ENCODE measurements at places on chromosomes 12 and 14.

GRCh38 chr12:104823985-104824461 is 134.1 kb downstream of the SLC41A2 start:
- no peak for DNase-seq

DNA sequence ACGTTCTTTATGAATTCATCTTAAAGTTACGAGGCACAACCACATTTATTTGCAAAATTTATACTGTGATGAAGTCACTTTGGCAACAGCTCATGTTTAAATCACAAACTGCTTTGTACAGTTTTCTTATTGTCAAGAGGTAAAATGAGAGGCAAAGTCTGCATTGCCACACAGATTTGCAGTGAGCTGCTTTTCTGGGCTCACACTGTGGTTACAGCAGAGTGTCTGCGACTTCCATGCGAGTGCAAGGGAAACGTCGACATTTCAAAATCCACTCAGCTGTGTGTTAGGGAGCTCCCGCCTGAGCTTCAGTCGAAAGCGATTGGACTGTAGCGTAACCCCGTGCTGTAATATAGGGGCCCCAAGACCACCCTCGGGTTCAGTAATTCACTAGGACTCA is 13.0 kb downstream of the MTA1 start:
- DNase-seq, result no peak

- DNase-seq, result no peak
These were observed 597.9 kb downstream of the VRK1 start for GRCh38 chr14:97395068-97395467.

- peak; percentile 93 for DNase-seq
These were observed 8.1 kb upstream of the P2RX7 start for GRCh38 chr12:121124402-121125109.

- DNase-seq, result no peak
These were observed 2.6 kb downstream of the C12orf43 start for GRCh38 chr12:121013715-121014114.

DNA sequence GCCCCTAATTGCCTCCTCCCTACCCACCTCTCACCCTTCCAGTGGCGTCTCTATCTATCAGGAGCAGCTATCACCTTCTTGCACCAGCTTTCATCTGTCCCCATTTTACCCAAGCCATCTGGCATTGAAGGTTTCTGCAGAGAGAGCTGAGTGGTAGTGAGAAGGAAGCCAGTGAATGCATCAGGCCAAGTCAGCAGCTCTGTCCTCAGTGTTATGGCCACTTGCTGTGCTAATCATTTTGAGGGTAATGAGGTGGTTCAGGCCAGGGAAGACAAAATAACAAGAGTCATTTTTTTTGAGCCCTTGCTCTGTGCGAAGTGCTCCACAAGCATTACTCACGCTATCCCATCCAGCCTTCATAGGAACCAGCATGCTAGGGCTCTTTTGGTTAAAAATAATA is 164.7 kb downstream of the SUDS3 start:
- DNase-seq, result no peak

- peak; percentile 25 for DNase-seq
These were observed 7.5 kb downstream of the IRAK4 start for GRCh38 chr12:43766291-43766690.

DNA sequence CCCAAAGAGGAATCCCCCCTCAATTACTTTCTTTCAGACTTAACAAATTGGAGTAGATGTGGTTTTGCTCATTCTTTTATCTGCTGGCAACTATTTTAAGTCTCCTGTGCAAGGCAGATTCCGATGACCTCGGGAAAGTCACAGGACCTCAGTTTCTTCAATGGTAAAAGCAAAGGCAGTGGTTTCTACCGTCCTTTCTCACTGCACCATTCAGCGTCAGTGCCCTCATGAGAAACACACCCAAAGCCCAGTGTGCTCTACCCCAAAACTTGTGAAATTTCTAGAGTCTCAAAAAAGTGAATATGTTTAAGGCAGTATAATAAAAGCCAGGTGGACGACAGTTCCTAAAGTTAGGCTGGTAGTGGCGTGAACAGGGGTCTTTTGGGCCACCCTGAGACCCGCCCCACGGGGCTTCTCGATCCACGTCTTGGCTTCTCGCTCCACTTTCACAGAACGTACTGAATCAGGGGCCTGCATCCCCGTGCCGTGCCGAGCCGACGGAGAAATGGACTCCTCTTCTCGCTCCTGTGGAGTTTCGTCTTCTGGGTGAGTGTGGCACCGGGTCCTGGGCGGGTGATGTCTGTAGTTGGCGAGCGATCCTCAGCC is 1.3 kb upstream of the ARHGAP5 start:
- DNase-seq, result peak; percentile 41

- DNase-seq, result no peak
These were observed at the start of gene BHLHE41 for GRCh38 chr12:26124446-26125399. TSS of gene BHLHE41 (minus strand) at chr12:26125037. CDS start at chr12:26124779, 258 bp downstream.

DNA sequence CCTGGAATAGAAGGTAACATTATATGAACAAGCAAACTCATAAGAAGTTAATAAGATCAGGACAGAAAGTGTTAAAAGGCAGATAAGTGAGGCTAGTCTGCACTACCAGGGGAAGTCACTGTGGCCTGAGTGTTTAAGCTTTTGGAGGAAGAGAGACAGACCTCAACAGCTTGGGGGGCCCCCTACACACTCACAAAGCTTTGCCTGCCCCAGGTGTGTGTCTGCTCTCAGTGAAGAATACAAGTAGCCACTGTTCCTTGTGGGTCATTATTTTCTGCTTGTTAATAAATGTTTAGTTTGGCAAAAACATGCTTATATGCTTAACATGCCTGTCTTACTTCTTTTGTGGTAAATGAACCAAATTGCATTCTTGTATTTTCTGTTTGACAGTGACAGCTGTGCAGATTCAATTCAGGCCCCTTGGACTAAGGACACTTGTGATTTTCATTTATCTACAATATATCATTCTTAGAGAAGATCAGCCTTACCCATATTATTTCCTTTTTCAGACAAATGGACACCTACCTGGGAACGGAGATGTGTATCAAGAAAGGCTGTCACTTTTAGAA is 50.7 kb upstream of the C12orf71 start:
- DNase-seq, result no peak

- peak; percentile 92 for DNase-seq
These were observed 21.3 kb downstream of the TBX3 start for GRCh38 chr12:114662512-114663177.

- peak; percentile 30 for DNase-seq
These were observed 8.1 kb upstream of the LRRK2 start for GRCh38 chr12:40216516-40217288.

DNA sequence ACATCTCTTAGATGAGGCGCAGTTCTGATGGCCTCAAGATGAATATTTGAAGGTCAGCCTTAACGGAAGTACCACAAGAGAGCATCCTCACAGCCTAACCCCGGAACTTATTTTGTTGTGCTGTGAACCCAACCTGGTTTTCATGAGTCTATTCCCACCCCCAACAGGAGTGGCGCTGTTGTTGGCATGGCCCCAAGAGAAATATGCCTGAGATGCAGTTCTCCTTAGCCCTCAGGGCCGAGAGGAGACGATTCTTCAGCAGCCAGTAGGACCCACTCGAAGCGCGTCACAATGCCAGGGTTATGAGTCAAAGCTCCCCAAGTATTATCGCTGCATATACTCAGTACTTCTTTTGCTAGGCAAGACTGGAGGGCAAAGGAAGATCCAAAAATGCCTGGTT is 24.5 kb upstream of the BCL11B start:
- DNase-seq, result no peak

DNA sequence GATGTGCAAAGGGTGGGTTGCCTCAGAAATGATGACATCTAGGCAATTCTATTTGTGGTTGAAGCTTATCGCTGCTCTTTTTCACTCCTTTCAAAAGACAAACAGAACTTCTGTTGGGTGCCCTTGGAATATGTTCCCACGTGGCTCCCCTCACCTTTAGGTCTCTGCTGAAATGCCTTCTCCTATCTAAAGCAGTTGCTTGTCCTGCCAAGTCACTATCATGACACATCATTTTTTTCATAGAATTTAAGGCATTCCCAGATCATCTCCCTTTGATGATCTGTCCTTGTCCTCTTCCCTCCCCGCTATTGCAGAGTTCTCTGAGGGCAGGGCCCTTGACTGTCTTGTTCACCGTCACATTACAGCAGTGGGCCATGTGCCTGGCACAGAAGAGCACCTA is 75.7 kb downstream of the PTPRB start:
- DNase-seq, result no peak

GRCh38 chr12:100128512-100128908 is 14.2 kb downstream of the BLTP3B start:
- DNase-seq, result peak; percentile 47

DNA sequence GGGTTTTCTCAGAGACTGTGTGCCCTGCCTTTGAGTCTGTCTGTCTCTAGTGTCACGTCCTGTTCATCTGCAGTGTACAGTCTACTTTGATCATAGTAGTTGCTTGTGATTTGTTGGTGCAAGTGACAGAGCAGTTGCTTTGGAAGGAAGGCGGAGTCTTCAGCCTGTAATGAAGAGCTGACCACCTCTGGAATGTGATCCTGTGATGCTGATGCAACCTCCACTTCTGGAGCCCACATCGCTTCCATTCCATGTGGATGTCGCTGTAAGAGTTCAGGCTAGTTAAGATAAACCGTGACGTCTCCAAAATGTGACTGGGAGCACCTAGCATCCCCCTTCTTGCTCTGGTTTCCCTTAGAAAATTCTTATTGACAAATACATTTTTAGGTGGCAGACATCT is 51.8 kb downstream of the PELI2 start:
- peak; percentile 59 for DNase-seq

- no peak for DNase-seq
These were observed 626.0 kb upstream of the SEL1L start for GRCh38 chr14:82159624-82160023.

- no peak for DNase-seq
These were observed 286.4 kb downstream of the PCNX1 start for GRCh38 chr14:71193663-71194062.

GRCh38 chr12:75722714-75723200 is 211.3 kb upstream of the KRR1 start:
- peak; percentile 73 for DNase-seq

DNA sequence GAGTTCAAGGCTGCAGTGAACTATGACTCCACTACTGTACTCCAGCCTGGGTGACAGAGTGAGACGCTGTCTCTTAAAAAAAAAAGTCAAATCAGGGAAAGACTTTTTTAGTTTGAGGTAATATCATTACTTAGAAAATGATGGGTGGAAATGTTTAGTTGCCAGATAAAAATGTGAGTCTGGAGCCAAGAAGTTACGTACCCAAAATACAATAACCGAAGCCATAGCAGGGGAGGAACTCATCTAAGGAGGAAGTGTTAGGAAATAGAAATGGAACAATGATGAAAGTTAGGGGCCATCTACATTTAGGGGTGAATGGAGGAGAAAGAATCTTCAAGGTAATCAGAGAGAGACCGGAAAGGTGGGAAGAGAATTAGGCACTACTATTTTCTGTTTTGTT is 98.8 kb downstream of the DACT1 start:
- no peak for DNase-seq

DNA sequence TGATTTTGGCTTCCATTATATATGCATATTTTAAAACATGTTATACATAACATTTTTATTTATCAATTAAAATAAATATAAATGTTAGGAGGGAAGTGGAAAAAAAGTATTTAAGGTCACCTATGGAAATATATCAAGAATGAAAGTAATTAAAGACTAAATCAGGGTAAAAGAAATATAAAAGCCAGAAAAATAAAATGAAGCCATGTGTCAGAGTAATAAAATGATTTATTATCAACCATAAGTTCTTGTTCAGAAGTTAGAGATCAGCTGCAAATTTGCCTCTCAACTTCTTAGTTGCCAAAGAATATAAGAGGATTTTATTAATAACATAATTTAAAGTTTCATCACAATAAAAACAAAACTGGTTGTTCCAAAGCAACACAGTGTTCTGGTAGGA is 121.9 kb downstream of the ANO6 start:
- DNase-seq, result no peak

DNA sequence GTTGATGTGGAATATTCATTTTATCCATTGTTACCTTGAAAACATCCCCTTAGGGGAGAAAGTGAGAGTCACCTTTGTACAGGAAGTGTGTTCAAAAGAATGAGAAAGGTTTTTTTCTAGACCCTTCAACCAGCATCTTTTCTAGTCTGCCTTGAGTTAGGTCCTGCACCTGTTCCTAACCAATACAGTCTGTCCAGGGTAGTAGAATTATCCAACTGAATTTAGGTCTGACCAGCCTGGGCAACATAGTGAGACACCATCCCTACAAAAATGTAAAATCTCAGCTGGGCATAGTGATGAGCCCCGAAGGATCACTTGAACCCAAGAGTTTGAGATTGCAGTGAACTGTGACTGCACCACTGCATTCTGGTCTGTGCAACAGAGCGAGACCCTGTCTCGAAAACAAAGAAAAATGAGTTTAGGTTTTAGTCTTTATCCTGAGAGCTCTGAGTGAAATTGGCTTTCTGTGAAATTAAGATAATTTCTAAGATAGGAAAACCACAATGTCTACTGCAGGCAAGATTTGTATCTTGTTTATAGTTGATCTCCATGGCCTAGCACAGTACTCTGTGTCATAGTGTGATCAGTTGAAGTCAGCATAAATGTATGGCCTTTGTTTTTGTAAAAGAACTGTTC is 25.2 kb downstream of the ARHGAP5 start:
- DNase-seq, result peak; percentile 72

DNA sequence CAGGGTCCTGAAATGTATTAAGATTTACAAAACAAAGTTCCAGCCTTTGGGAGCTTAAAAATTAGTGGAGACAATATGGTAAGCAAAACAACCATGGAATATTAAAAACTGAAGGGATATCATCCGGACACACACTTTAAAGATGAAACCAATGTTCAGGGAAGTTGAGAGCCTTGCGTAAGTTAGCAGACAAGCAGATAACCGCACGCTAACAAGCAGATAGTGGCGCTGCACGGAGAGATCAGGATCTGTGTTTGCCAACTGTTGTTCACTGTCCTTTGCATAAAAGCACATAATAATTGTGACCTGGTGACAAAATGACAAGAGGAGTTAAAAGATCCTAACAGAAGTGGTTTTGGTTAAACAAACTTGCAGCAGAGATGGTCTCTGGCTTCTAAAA is 14.3 kb upstream of the TMEM229B start:
- DNase-seq, result peak; percentile 33

DNA sequence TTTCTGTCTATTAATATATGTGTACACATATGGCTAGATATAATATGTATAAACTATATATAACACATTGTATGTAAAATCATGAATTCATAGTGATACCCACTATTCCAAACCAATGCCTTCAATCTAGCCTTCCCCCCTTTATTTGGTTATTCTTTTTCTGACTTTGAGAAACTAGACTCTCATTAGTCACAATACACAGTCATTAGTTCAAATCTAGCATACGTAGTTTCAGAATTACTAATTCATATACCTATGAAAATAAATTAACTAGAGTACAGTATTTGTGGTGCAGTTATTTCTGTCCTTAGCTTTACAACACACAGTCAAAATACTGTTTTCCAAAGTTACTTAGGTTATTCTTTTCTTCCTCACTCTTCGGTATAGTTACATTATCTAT is 268.2 kb downstream of the DPF3 start:
- no peak for DNase-seq

GRCh38 chr14:73025544-73025943 is 1.4 kb downstream of the ZFYVE1 start:
- no peak for DNase-seq

- peak; percentile 5 for DNase-seq
These were observed 448.7 kb upstream of the OR4E1 start for GRCh38 chr14:22122227-22122818.

GRCh38 chr12:102465762-102466560 is 14.4 kb downstream of the IGF1 start:
- no peak for DNase-seq

GRCh38 chr14:33150666-33151428 is 212.2 kb downstream of the NPAS3 start:
- DNase-seq, result no peak

All from amniotic epithelial cell (primary cell).